Activated CD8-positive, alpha-beta T cell treated with anti-CD3 and anti-CD28 coated beads for 36 hours (primary cell): ENCODE measurements at places on chromosomes 3 and 15. TPM values are rescaled to one million over a fixed set of nuclear protein-coding genes. Genes with fewer than 3 reads are reported as not detected.

DNA sequence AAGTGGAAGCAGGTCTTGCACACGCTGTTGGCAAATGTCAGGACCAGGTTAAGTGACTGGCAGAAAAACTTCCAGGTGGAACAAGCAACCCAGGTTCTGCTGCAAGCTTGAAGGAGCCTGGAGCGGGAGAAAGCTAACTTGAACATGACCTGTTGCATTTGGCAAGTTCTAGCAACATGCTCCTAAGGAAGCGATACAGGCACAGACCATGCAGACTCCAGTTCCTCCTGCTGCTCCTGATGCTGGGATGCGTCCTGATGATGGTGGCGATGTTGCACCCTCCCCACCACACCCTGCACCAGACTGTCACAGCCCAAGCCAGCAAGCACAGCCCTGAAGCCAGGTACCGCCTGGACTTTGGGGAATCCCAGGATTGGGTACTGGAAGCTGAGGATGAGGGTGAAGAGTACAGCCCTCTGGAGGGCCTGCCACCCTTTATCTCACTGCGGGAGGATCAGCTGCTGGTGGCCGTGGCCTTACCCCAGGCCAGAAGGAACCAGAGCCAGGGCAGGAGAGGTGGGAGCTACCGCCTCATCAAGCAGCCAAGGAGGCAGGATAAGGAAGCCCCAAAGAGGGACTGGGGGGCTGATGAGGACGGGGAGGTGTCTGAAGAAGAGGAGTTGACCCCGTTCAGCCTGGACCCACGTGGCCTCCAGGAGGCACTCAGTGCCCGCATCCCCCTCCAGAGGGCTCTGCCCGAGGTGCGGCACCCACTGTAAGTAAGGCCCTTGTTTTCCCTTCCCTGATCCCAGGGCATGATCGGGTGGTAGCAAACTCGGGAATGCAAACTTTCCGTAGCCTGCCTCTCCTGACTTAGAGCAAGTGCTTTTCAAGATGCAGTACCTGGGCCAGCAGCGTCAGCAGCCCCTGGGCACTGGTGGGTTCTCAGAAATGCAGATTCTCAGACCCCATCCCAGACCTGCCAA is 759 bp downstream of the GALNT15 start:
- H3K4me1 ChIP-seq: no peaks in the 10 kb centered on the region
- DNase-seq: no peak
- H3K36me3 ChIP-seq: no peaks in the 10 kb centered on the region
- no peak overlapping the region for H3K27ac ChIP-seq
- no peak overlapping the region for H3K4me3 ChIP-seq

- H3K27ac ChIP-seq: no peak overlapping the region
- no peak for DNase-seq
- H3K27me3 ChIP-seq: no peaks in the 10 kb centered on the region
- H3K36me3 ChIP-seq: no peaks in the 10 kb centered on the region
- H3K4me1 ChIP-seq: peaks cover 9% of the 10 kb centered on the region
These were observed 48.1 kb downstream of the PTPN9 start for GRCh38 chr15:75531041-75531450.

GRCh38 chr15:34804776-34805175 is 9.4 kb upstream of the ACTC1 start:
- peaks cover 5% of the 10 kb centered on the region for H3K4me1 ChIP-seq
- no peak overlapping the region for H3K4me3 ChIP-seq
- peaks cover 15% of the 10 kb centered on the region for H3K27me3 ChIP-seq

- H3K27ac ChIP-seq: no peak overlapping the region
- H3K27me3 ChIP-seq: no peaks in the 10 kb centered on the region
- DNase-seq: no peak
- H3K4me1 ChIP-seq: peaks cover 8% of the 10 kb centered on the region
- H3K36me3 ChIP-seq: no peaks in the 10 kb centered on the region
These were observed 26.6 kb downstream of the EIF1B start for GRCh38 chr3:40336101-40336500.

DNA sequence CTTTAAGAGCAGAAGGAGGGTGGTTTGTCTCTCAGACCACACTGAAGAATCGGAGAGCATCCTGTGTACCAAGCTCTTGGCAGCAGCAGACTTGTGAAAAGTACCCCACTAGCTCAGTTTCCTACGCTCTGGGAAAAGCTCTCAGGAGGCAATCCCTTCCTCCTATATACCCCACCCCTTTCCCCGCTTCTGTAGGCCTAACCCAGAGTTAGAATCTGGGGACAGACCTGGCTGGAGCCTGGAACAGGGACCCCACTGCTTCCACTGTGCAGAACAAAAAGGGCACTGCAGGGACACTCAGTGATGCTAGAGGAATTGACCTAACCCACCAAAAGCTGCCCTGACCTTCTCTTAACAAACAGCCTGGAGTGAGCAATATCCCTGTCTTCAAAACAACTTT is 70.0 kb upstream of the CCDC39 start:
- DNase-seq: no peak
- H3K4me1 ChIP-seq: no peaks in the 10 kb centered on the region
- no peaks in the 10 kb centered on the region for H3K36me3 ChIP-seq
- H3K4me3 ChIP-seq: no peak overlapping the region
- H3K27me3 ChIP-seq: peaks cover 5% of the 10 kb centered on the region

DNA sequence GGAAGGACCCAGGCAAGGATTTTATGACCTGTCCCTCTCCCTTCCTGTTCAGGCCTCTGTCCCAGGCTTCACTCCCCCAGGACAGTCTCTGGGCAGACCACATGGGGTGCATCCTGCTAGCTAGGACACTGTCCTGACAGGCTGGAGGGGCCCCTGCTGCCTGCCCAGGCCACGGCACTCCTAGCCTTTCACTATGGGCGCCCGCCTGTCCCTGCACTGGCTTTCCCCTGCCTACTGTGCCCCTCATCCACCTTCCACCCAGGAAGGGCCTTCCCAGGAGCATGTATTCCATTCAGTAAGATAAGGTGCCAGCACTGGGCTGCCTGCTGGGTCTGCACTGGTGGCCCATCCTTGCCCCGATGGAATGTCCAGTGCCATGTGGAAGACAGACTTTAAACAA is 145.3 kb downstream of the DNAJB8 start:
- no peak for DNase-seq
- no peak overlapping the region for H3K27ac ChIP-seq
- no peaks in the 10 kb centered on the region for H3K27me3 ChIP-seq
- H3K4me1 ChIP-seq: peaks cover 36% of the 10 kb centered on the region
- H3K36me3 ChIP-seq: peaks cover 8% of the 10 kb centered on the region
- H3K4me3 ChIP-seq: no peak overlapping the region

GRCh38 chr3:51941463-51941797 is 274 bp downstream of the RRP9 start:
- DNase-seq: no peak
- peak overlapping the region; percentile 86 for H3K27ac ChIP-seq
- H3K36me3 ChIP-seq: peaks cover 29% of the 10 kb centered on the region
- peak overlapping the region; percentile 83 for H3K4me3 ChIP-seq
- no peaks in the 10 kb centered on the region for H3K27me3 ChIP-seq

GRCh38 chr3:62911526-62911925 is 36.3 kb upstream of the CADPS start:
- no peaks in the 10 kb centered on the region for H3K27me3 ChIP-seq
- H3K4me1 ChIP-seq: no peaks in the 10 kb centered on the region
- no peak overlapping the region for H3K4me3 ChIP-seq
- no peak for DNase-seq

GRCh38 chr3:6168256-6168655 is 692.7 kb upstream of the GRM7 start:
- no peaks in the 10 kb centered on the region for H3K36me3 ChIP-seq
- no peaks in the 10 kb centered on the region for H3K27me3 ChIP-seq
- H3K4me1 ChIP-seq: no peaks in the 10 kb centered on the region

- no peak overlapping the region for H3K4me3 ChIP-seq
- H3K27me3 ChIP-seq: peaks cover 4% of the 10 kb centered on the region
- H3K27ac ChIP-seq: no peak overlapping the region
These were observed 4.9 kb downstream of the PRICKLE2 start for GRCh38 chr3:64220161-64220914.

SUSD5 gene
- not detected for total RNA-seq

PRR20G gene
- total RNA-seq: not detected

LRRN1 gene
- 0.98 TPM for total RNA-seq

CCR8 gene
- 0.56 TPM for total RNA-seq

DENND6A gene
- total RNA-seq: 13.1 TPM
